ENCODE measurements at places on chromosomes 7 and 10.
A peak's percentile ranks its signal among the peaks of the same experiment; 100 is the strongest.

DNA sequence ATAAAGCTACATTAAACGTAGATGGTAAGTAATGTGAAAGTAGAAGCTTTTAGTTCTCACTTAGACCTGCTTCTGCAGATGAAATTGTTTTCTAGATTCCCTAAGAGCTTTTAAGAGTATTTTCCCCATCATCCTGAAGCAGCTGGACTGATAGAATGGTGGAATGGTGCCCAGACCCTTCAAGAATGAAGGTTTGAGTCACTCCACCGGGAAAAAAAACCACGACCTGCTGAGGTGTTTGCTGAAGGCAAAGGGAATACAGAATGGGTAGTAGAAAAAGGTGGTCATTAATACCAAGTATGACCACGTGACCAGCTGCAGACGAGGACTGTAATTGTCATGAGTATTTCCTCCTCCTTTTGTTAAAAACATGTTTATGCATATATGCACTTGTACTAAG is 79.2 kb upstream of the PTPRZ1 start:
- no peak for DNase-seq

GRCh38 chr10:16612115-16612980 is 90.7 kb upstream of the C1QL3 start:
- DNase-seq, result peak; percentile 69

DNA sequence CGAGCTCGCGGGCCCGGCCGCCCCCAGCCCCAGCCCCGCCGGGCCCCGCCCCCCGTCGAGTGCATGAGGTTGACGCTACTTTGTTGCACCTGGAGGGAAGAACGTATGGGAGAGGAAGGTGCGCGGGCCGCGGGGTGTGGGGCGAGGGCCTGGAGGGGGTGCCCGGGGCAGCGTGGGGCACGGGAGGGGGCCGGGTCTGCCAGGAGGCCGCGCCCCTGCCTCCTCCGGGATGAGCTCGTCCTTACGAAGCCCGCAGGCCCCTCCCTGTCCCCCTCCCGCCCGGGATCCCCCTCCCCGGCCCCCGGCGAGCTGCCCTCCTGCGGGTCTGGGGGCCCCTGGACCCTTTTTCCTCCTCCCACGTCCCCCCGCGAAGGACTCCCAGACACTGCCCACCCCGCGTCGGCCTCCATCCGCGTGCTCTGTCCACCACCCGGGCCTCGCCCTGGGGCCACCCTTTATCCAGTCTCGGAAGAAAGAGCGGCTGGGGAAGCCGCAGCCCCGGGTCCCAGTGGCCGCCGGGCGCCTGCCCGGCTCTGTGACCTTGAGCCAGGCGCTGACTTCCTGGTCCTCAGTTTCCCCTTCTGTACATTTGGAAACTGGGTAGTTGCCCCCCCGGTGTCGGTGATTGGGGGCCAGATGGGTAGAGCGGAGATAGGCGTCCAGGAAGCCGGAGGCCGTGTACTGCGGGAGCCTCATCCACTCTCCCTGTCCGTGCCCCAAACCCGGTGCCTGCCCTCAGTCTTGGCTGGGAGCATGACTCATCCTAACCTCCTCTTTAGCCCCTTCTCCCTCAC is 521 bp downstream of the LIMK1 start:
- peak; percentile 43 for DNase-seq

DNA sequence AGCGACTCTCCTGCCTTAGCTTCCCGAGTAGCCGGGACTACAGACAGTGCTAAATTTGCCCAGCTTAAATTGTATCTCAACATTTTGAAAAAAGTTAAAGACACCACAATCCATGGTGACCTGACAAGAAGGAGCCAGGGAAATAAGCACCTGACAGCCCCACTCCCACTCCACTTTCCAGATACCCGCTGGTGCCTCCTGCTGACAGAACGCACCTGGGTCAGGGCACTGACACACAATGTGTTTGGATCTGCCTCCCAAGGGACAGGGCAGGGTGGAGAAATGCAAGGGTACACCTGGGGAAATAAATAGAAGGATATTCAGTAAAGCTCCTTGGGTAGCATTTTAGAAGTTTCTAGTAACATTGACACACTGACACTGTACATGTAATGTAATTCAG is 58.9 kb upstream of the OPN4 start:
- DNase-seq, result no peak

DNA sequence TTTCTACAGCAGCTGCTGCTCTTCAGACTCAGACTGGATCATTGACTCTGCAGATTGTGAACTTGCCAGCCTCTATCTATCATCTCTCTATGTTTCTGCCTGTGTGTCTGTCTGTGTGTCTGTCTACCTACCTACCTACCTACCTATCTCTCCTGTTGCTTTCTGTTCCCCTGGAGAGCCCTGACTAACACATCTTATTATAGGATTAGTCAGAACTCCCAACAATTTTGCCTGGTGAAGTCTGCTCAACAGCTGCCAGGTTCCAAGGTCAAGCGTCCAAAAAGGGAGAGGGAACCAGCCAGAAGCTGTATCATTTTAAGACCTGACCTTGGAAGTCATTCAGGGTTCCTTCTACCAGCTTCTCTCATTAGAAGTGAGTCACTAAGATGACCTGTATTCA is 579.0 kb upstream of the DPP6 start:
- no peak for DNase-seq

- DNase-seq, result no peak
Measured at GRCh38 chr10:72645263-72645858, 19.5 kb upstream of the MICU1 start.

GRCh38 chr10:86655173-86655540 is 810 bp downstream of the OPN4 start:
- no peak for DNase-seq

DNA sequence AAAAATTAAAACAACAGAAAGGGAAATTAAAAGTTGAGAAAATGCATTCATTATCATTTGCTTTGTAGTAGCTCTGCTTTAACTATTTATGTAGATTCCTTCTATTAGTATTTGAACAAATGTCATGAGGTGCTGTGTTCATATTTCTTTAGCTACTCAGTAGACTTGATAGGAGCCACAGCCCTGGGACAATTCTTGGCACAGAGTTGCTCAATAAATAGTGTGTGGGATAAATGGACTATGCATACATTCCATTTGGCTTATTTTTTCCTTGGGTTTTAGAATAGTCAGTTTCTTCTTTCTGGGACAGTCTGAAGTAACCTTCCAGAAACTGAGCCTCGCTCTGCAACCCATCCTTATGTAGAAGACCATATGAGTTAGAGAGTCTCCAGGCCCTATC is 13.4 kb downstream of the RPP30 start:
- no peak for DNase-seq

DNA sequence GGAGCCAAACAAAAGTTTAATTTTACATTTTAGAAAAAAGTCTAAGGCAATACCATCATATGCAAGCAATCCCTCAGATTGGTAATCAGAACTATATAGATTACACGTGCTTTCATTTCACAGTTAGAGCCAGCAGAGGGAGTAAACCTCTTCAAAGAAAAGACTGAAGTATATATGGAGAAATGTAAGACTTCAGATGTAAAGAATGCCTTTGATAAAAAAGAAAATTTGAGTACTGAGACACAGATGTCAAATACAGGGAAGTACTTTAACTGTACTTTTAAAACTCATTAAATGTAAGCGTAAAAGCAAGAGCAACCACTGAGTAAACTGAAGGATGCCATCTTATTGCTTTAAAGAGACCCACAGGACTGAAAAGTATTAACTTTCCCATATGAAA is 101.4 kb upstream of the FAM133B start:
- DNase-seq, result peak; percentile 78

DNA sequence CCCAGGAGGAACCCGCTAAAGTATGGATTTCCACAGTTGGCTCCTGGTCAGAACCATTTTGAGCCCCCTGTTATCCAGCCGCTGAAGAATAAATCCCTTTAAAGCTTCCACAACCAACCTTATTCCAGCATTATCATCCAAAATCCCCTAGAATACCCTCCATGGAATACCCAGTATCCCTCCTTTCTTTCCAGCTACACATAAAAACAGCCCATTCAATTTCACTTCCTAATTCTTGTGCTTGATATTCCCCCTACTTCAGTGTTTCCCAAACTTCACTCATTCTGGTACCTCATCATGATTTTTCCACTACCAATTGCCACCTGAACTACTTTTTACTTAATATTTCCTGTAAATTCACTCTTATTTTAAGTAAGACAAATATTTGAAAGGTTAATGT is 3.1 kb downstream of the MACC1 start:
- no peak for DNase-seq

DNA sequence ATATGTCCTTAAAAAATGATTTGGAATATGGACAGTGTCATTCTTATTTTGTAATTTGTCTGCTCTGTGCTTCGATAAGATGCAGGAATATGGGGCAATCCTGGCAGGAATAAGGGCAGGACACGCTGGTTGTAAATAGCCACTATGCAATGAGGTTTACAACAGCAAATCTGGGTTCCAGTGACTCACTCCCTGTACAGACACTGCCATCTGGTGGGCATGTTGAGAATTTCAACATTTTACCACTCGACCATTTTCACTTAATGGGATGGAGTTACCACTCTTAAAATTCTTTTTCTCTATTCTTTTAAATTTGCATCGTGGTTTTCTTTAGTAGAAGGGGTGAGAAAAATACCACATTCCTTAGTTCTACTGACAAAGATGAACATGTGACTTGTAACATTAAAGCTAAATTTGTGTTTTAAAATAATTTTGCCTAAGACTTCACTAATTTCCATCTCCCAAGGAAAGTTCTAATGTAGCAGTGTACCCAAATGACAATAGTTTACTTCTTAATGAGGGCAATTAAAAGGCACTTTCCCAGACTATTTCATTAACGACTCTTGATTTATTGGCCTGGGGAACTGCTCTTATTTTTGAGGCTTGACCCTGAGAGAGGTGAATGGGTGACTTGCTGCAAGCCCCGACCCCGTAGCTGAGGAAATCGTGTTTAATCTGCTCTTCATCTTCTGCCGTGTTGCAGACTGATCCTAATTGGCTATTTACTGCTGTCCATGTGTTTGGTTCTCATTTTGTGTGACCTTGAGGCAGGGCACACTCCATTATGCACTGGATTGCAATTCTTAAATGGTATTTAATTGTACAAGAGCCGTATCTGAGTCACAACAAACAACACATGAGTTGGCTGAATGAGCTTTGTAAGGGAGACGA is 173.6 kb upstream of the IMMP2L start:
- peak; percentile 84 for DNase-seq

- no peak for DNase-seq
Measured at GRCh38 chr10:73871295-73872189, 2.8 kb downstream of the CAMK2G start.

DNA sequence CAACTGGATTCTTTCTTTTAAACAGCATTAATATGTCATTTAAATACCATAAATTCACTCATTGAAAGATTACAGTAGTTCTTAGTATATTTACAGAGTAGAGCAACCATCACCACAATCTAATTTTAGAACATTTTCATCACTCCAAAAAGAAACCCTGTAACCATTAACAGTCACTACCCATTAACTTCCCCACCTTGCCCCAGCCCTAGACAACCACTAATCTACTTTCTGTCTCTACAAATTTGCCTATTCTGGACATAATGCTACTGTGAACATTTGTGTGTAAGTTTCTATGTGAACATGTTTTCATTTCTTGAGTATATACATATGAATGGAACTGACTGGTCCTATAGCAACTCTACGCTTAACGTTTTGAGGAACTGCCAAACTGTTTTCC is 42.4 kb downstream of the P4HA1 start:
- DNase-seq, result no peak

DNA sequence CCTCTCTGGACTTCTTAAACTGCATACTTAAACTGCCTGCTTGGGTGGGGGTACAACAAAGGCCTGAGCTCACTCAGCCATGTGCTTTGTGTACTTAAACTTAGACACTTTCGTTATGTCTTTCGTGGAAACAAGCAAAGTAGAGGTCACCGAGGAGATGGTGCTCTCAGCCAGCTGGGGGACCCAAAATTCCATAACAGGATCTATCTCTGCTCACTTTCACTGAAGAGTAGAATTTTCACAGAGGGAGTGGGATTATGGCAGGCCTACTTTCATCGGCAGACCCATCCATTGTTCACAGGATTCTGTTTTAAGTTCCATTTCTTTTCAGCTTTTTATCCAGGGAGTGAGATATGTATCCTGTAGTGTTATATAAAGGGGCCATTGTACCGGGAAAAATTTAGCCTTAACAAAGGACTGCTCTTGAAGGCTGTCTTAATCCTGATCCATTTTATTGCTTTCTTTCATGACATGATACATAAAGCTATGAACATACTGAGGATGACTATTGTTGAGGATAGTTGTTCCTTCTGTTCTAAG is 370.0 kb upstream of the GHITM start:
- no peak for DNase-seq

DNA sequence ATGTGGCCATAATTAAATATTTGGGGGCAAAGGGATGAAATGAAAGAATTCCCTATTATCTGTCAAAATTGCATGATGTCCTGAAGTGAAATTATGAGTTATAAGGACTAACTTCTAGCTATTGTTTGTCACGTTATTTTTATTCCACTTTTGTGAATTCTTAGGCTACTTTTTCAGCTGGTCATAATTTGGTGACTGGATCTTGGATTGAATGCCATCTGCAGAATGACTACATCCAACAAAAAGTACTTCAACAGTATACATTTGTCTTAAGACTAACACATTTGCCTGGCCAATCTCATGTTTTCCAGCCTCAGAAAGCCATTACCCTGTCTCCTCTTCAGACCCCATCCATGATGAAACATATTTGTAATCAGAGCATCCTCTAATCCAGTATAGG is 48.1 kb upstream of the WNT16 start:
- DNase-seq, result no peak

All from dermis blood vessel endothelial cell (primary cell).